ENCODE measurements at places on chromosomes 3 and 15.

DNA sequence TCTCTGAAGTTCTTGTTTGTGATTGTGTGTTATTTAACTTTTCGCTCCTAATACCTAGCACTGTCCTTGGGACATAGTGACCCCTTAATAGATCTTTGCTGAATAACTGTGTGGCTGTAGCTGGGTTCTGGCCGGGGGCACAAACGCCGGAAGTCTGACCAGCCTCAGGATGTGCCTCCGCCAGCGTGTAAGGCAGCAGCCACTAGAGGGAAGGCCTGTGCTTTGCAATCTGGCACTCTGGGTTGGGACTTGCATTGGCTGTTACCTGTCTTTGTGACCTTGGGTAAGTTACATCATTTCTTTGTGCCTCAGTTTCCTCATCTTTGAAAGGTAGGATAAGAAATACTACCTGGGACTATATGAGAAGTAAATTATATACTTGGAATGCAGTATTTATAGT is 158.7 kb downstream of the GHSR start:
- no peak for DNase-seq

- no peak for DNase-seq
Observed at GRCh38 chr3:154783061-154783460, 297.1 kb upstream of the MME start.

GRCh38 chr15:83248151-83249029 is 36.1 kb downstream of the BNC1 start:
- no peak for DNase-seq

- no peak for DNase-seq
Observed at GRCh38 chr3:190597291-190597690, 83.4 kb downstream of the IL1RAP start.

DNA sequence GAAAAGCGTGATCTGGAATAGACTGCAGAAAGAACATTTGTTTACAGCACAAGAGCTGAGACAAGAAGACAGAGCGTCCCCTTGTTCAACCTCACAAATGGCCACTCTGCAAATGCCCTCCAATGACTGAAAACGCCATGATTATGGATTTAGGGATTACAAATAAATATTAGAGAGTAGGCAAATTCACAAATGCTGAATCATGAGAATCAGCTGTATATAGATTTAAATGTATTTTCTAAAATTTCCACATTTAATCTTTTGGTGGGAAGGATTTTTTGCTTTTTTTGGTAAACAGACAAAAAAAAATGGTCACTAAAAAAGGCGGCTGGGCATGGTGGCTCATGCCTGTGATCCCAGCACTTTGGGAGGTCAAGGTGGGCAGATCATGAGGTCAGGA is 10.6 kb upstream of the POLG start:
- DNase-seq = no peak

- no peak for DNase-seq
Observed at GRCh38 chr3:48684480-48685143, 1.1 kb downstream of the NCKIPSD start.

GRCh38 chr3:131602011-131602779 is 99.4 kb upstream of the MRPL3 start:
- DNase-seq = no peak

DNA sequence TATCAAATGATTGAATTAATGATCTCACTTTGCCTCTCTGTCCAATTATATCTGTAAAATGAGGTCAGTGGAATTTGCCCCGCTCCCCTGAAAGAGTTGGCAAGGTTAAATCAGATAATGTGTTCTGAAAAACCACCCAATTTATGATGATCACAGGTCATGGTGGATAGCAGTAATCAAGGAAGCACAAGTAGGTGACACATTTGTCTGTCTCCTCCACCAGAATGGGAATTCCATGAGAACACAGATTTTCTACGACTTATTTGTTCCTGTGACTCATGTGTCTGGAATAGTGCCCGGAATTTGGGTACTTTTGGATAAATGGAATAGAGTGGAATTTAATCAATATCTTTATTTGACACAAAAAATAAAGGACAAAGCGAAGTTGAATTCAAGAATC is 220.9 kb upstream of the SUCLG2 start:
- DNase-seq = no peak

DNA sequence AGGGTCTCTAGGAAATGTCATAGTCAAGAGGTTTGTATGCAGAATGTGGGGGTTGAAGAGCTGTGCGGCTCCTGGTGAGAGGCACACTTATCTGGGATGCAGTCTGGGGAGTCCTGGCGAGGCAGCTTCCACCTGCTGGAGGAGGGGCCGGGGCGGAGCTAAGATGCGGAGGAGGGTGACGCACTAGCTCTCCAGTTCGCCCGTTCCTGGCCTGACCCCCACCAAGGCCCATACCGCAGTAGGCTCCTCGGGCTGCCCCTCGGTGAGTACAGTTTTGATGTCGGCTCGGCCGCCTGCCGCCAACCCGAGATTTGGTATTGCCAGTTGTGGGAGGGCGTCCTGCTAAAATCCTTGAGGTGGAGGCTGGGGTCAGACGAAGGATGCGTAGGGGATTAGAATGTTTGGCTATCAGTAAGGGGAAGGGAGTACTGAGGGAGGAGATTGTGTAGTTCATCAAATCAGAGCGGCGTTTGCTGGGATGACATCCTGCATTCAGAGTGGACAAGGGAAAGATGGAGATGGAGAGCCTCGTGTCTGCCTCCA is at the start of gene SCG5:
TSS of gene SCG5 (plus strand) at position 194 of the 543 bp plus-strand sequence. CDS start 1,883 bp downstream, outside the sequence.
- no peak for DNase-seq

DNA sequence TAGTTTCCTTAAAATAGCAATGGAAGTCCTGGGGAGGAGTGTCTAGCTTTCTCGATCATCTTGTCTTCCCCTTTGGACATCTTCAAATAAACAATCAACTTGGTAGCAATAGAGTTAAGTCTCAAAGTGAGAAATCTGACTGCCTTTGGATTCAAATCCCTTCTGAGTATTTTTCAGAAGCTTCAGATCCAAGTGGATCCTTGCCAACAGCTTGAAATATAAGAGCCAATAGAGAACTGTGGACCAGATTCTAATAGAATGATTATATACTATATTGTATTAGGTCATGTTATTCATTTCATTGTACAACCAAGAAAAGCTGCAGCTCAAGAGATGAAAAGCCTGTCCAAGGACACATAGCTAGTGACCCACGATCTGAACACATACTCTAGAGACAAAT is 60.2 kb downstream of the SYNPR start:
- DNase-seq = no peak

DNA sequence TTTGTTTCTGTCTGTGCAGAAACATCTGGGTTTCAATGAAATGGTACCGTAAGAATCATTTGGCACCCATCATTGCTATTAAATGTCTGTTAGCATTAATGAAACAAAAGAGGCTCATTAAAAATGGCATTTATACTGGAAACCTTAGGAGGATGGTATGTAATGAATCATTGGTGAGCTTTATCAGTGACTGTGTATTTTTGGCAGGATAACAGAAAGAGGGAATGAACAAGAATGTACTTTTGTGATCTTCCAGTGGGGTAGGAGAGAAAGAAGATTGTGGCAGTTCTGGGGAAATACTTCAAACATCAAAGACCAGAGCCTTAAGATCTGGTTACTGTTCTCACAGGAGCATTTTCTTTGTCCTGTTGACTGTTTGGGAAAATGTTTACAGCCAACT is 4.7 kb upstream of the DCBLD2 start:
- no peak for DNase-seq

GRCh38 chr3:181906338-181906737 is 194.6 kb downstream of the SOX2 start:
- DNase-seq = no peak

DNA sequence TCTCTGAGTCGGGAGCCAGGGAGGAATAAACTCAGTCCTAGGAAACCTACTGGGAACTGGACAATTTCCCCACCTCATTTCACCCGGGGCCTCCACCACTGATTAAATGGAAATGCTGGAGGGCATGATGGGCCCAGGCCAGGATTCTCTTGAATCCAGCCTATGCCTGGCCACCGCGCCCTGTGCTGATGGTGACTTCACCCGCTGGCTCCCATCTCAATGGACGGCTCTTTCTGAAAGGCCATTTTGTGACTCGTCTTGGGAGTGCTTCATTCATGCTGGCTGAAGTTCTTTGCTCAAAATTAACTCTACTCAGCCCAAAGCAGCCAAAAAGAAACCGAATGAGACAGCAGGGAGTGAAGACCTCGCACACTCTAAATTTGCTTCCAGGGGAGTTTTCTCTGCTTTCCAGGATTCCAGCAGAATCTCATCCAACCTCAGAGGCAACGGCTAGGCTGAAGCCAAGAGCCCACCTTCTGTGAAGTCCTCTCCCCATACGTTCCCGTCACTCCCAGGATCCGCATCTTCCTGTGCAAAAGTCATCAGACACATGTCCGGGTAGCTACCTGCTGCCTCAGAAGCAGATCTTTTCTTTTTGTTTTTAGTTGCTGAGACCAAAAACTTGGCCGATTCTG is 266.0 kb upstream of the ICE2 start:
- no peak for DNase-seq

GRCh38 chr15:75097939-75098338 is 74.5 kb downstream of the PPCDC start:
- DNase-seq = no peak
